Left ventricle myocardium inferior (tissue), 1 donor: ENCODE measurements at places on chromosomes 16 and 17. TPM values are rescaled to one million over a fixed set of nuclear protein-coding genes. Genes with fewer than 3 reads are reported as not detected.
A peak's percentile ranks its signal among the peaks of the same experiment; 100 is the strongest.

ABAT gene
- 14.5 TPM for total RNA-seq

TP53TG3 gene
- not detected for total RNA-seq

DNA sequence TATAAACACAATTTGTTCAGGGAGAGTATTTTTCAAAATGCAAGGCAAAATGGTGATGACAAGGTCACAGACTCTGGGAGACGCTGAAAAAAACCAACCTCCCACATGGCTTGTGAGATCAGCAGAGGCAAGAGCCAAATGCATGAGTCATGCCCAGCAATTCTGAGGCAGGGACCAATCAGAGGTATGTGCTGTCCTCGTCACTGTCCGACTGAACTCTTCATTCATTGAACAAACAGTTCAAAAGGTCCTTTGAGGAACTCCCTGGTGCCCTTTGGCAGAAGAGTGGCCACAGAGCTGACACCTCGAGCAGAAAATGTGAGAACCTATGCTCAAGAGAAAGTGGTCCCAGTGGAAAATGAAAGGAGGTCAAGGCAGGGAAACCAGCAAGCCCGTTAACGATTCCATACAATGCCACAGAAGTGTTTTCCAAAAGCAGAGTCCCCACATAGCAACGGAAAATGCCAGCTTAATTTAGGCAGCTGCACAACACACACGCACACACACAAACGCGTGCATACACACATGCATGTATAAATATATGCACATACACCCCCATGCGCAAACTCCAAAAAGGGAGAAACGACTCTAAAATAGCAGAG is 50.9 kb downstream of the CDH11 start:
- no peaks in the 10 kb centered on the region for H3K27me3 ChIP-seq
- peak overlapping the region; percentile 75 for H3K27ac ChIP-seq
- peak overlapping the region; percentile 45 for H3K4me3 ChIP-seq
- no peaks in the 10 kb centered on the region for H3K36me3 ChIP-seq
- peak; percentile 58 for DNase-seq

DNA sequence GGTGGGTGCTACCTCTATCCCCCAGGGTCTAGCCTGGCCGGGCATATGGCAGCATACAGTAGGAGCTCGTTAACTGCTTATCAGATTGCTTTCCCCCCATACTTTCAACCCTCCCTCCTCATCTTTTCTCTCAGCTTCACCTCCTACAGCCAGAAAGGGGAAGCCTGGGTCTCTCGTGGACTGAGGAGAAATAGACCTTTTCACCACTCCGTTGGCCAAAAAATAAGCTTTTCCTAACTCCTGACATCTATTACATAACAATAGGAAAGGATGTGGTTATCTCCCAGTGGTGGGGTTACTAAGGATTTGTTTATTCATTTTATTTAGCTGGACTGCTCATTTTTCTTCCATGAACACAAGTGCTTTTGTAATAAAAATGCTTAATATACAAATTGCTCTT is 9.0 kb upstream of the CXCL16 start:
- H3K4me1 ChIP-seq = peaks cover 21% of the 10 kb centered on the region
- no peak for DNase-seq
- peaks cover 70% of the 10 kb centered on the region for H3K27me3 ChIP-seq
- H3K27ac ChIP-seq = no peak overlapping the region

HS3ST3B1 gene
- 1.2 TPM for total RNA-seq

ASIC2 gene
- not detected for total RNA-seq

DNA sequence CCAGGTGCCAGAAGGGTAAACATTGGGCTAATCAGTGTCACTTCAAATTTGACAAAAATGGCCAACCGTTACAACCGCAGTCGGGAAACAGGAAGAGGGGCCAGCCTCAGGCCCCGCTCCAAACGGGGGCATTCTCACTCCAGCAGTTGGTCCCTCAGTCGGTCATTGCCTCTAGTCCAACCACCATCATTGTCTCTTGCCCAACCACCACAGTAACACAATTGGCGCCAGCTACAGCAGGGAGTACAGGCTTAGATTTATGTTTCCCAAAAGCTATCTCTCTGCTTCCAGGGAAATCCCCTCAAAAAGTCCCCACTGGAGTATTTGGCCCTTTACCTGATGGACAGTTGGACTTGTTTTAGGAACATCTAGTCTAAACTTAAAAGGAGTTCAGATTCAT is 20.3 kb downstream of the ALOX15B start:
- H3K36me3 ChIP-seq = no peaks in the 10 kb centered on the region
- H3K27me3 ChIP-seq = peaks cover 84% of the 10 kb centered on the region
- no peak overlapping the region for H3K4me3 ChIP-seq
- H3K4me1 ChIP-seq = peaks cover 9% of the 10 kb centered on the region
- DNase-seq = no peak
- no peak overlapping the region for H3K27ac ChIP-seq

GRCh38 chr17:47611372-47612350 is 38.1 kb upstream of the KPNB1 start:
- no peak overlapping the region for H3K4me3 ChIP-seq
- no peaks in the 10 kb centered on the region for H3K27me3 ChIP-seq

DNA sequence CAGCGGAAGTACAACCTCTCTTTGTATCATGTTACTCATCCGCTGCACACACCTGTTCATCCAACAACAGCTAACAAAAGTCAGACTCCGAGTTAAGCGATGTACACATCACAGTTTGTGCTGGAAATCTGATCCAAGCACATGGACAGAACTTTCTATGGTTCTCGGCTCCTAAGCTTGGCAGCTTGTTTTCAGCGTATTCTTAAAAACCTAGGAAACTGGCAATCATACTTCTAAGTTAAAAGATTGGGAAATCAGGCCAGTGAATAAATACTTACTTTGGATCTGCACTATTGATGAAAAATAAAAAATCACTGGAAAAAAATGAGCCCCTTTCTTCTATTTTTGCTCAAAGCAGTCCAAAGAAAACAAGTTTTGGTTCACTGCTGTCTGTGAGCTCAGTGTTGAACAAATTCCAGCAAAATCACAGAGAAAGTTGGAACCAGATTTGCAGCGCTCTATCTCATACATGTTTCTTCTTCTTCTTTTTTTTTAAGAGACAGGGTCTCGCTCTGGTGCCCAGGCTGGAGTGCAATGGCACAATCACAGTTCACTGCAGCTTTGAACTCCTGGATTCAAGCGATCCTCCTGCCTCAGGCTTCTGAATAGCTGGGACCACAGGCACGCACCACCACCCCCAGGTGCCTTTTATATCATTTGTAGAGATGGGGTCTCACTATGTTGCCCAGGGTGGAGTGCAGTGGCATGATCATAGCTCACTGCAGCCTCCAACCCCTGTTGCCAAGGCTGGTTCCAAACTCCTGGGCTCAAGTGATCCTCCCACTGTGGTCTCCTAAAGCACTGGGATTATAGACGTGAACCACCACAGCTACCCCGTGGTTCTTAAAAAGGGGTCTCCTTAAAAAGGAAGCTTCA is 71.6 kb upstream of the CREBBP start:
- H3K27ac ChIP-seq = peak overlapping the region; percentile 87
- H3K27me3 ChIP-seq = no peaks in the 10 kb centered on the region
- no peaks in the 10 kb centered on the region for H3K36me3 ChIP-seq
- peaks cover 58% of the 10 kb centered on the region for H3K4me1 ChIP-seq
- H3K4me3 ChIP-seq = peak overlapping the region; percentile 30

- H3K4me1 ChIP-seq = no peaks in the 10 kb centered on the region
- no peak overlapping the region for H3K4me3 ChIP-seq
- H3K27me3 ChIP-seq = no peaks in the 10 kb centered on the region
Measured at GRCh38 chr17:40399185-40399584, 18.5 kb downstream of the TOP2A start.

CEP295NL gene
- total RNA-seq = 0.55 TPM

CCL17 gene
- not detected for total RNA-seq

DNA sequence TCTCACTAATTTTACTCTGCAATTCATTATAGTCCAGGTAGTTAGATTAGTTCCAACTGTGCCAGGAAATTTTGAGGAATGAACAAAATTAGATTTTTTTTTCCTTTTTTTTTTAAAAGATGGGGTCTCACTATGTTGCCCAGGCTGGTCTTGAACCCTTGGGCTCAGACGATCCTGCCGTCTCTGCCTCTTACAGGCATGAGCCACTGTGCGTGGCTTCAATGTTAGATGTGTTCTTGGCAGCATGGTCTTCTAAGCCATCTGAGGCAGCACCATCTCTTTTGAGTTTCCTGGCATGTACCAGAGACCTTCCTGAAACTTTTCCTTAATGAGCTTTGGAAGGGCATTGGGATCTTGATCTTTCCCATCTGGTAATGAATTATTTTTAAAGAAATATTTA is 2.6 kb upstream of the AHSP start:
- no peak overlapping the region for H3K27ac ChIP-seq
- no peak for DNase-seq
- H3K27me3 ChIP-seq = peaks cover 41% of the 10 kb centered on the region
- H3K4me3 ChIP-seq = no peak overlapping the region
- peaks cover 14% of the 10 kb centered on the region for H3K4me1 ChIP-seq
